T-helper 1 cell (primary cell): ENCODE measurements at places on chromosomes 4 and X.

DNA sequence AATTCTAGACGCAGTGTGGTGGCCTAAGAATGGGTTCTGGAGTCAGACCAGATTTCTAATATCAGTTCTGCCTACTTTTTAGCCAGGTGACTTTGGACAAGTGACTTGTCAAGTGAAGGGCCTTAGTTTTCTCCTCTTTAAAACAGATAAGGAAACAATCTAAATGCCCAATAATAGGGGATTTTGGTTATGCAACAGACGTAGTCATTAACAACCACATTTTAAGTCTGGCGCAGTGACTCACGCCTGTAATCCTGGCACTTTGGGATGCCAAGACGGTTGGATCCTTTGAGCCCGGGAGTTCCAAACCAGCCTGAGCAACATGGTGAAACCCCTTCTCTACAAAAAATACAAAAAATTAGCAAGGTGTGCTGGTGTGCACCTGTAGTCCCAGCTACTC is 2.1 kb upstream of the ZMYM3 start:
- DNase-seq = no peak

DNA sequence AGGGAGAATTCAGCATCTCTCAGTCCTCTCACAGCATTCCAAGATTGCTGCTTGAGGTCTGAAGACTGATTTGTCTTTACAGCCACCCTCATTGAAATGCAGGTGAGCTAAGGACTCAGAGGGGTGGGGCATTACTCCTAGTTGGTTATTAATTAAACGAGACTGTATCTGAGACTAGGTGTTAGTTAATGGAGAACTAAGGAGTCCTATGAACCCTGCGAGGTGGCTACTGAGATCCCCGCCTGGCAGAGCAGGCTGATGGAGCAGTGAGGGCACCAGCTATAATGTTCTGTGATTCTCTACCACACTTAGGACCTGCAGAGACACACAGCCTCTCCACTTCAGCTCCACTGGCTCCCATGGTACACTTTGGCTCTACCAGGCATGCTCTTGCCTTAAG is 215.3 kb downstream of the MID1IP1 start:
- no peak for DNase-seq

DNA sequence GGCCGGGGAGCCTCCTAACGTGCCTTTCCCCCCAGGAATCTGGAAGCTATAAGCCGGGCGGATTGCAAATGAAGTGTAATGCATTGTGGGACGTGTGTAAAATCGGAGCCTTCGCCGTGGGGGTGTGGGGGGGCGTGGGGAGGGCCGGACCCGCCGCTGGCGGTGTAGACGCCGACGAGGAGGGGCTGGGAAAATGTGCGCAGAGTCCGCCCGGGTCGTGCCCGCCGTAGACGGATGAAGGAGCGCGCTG is 1.3 kb downstream of the STOX2 start:
- no peak for DNase-seq

- DNase-seq = no peak
These were observed 20.0 kb upstream of the FGFBP2 start for GRCh38 chr4:15982842-15983524.

DNA sequence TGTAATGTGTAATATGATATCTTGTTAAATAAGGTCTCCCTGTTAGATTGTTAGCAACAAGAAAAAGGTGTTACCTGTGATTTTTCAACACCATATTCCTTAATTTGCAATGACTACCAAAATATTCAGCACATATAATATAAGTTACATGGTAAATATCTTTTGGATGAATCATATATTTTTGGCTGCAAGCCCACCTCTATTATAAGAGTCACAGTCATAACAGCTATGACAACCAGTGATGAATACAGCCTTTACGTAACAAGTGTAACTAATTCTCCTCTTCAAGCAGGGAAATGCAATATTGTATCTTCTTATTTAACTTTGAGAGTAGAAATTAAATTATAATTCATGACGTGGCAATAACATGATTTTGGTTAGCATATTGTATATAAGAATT is 187.0 kb downstream of the NLGN4X start:
- DNase-seq = no peak

DNA sequence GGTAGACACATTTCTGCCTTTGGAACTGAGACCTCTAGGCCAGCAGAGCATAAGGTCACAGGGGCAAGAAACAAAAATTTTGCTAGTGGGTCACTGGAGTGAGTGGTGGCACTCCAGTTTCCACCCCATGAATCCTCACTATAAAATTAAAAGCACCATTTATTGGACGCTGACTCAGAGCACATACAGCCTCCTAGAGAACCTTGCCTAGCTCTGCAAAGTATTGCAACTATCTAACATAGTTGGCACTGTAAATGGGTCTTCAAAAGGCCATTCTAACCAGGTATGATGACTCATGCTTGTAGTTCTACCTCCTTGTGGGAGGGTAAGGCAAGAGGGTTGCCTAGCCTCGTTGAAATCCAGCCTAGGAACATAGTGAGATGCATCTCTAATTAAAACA is 25.1 kb downstream of the RRAGB start:
- no peak for DNase-seq

GRCh38 chr4:129429581-129430320 is 333.8 kb downstream of the C4orf33 start:
- no peak for DNase-seq

DNA sequence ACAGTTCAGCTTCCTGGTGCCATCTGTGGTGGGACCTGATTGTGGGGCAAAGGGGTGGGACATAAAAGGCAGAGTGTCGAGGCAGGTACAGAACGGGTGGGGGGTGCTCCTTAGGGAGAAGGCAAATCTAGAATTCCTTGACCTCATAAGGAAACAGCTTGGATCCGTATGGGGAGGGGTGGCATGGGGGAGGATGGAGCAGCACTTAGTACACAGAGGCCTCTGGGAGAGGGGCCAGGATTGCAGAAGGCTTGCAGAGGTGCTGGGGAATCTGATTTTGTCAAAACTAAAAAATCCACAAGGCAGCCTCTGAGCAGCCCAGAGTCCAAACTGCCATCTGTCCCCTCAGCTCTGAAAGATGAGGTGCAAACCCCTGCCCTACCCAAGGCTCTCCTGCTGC is 2.3 kb upstream of the EMD start:
- DNase-seq = no peak

DNA sequence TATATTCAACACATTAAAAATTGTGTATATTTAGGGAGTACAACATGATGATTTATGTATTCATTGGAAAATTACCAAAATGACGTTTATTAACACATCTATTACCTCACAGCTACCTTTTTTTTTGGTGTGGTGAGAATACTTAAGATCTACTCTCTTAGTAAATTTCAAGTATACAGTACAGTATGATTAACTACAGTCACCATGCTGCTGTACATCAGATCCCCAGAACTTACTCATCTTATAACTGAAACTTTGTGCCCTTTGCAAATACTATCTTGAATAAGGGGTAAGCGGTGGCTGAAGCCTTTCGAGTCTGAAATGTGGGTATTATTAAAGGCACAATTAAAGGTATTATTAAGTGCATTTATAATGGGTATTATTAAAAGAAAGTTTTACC is 976 bp downstream of the PHKA1 start:
- no peak for DNase-seq

GRCh38 chr4:185654311-185654710 is 119.0 kb upstream of the PDLIM3 start:
- DNase-seq = no peak

DNA sequence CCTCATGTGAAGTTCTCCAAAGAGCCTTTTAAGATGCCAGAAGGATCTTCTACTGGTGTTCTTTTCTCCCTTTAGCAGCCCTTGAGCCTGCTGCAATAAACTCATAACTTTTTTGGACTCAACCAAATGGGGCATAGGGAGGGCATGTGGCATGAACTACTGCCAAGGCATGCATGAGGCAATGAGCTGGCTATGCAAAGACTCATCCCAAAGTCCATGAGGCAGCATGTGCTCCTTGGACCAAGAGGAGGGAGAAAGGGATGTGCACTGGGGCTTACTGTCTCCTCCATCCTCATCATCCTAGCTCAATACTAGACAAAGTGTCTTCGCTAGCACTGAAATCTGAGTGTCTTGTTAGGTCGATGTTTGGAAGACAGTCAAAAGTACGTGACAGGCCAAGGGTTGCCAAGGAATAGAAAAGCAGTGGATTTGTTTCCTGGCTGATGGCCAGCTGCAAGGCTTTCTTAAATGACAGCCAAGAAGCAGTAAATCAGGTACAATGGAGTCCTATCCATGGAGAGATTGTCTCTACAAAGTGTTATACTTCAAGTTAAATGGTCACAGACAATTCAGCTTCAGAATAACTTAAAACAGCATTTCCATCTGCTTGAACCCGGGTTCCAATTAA is 44.5 kb upstream of the ATXN3L start:
- DNase-seq = no peak

GRCh38 chr4:34939073-34939472 is 1305.2 kb downstream of the ARAP2 start:
- DNase-seq = no peak

DNA sequence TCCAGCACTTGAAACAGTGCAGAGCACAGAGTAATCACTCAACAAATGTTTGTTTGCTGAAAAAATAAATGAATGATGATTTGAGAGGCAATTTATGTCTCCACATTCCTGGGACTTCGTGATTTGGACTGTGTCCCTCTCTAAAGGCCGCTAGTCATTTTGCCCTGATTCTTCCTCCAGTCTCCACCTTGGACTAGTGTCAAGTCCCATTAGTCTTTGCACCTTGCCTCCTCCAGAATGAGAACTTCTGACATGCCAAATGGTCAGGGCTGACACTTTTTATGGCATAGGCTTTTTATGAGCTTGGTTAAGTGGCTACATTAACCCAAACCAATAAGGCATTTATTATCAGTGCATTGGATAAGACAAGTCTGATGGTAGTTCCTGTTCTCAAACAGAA is 65.1 kb upstream of the POF1B start:
- no peak for DNase-seq

DNA sequence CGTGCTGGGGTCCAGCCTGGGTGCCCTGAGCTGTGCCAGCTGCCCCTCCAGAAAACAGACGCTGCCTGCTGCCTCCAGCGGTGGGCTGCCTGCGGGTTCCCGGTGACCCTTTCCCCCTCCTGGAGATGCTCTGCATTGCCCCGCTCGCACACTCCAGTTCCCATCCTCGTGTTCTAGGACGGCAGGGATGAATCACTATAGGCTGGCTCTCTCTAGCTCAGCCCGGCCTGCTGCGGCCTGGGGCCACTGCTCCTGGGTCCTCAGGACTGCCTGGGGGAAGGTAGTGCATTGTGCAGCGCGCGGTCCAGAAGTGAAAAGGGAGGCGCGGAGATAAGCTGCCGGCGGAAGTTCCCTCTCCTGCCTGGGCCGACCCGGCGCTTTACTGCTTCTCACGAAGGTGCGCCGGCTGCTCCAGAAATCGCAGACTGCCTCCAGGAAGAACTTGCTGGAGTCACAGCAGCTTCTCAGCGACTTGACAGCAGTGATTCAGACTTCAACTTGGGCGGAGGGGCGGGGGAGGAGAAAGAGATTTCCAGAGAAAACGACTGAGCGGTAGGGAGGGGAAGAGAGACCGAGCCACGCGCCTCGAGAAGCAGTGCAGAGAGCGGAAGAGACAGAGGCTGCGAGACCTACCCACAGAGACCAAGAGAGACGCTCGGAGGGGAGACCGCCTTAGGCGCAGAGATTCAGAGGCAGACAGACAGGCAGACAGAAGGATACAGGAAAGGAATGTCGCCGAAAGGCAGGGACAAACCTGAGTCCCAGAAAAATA is 6.7 kb upstream of the MSX1 start:
- no peak for DNase-seq

DNA sequence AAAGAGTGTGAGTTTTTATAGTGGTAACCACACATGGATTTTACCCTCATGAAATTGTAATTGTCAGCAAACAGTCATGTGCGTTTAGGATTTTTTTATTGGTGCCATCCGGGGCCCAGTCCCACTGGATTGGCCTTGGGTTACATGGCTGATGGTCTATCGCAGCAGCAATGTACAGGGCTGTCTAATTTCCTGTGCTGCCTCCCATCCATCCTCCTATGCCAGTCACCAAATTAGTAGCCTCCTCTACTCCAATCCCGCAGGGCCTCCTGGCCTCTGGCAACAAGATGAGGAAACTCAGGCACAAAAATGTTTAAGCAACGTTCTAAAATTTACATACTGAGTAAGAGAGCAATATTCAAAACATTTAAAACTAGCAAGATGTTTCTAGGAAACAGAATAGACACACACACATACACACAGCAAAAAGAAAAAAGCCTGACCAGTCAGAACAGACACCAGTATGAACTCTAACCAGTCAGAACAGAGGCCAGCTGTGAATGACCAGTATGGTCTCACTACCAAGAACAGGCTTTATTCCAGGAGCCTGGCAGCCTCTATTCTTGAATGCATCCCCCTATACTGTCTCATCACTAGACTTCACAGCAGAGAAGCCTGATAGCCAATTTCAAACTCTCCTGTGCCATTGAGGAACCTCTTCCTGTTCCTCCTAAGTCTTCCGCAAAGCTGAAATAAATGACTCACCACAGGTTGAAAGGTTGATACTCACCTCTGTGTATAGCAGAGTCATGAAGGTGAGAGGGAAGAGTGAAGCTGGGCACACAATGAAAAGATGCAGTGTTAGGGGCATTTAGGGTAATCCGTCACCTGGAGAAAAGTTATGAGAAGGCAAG is 42.6 kb downstream of the CHRNA9 start:
- no peak for DNase-seq

DNA sequence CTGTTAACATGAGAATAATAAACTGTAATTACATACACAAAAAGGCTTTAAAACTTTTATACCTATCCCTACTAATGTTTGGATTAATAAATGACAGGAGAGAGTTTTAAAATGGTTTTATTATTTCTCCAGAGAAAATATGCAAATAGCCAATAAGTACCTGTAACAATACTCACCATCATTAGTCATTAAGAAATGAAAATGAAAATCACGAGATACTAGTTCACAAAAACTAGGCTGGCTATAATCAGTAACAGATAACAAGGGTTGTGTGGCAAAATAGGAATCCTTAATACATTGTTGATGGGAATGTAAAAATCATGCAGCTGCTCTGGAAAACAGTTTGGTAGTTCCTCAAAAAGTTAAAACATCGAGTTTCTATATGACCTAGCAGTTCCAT is 25.2 kb upstream of the AP1AR start:
- no peak for DNase-seq

GRCh38 chr4:96262057-96262456 is 422.2 kb downstream of the PDHA2 start:
- no peak for DNase-seq

DNA sequence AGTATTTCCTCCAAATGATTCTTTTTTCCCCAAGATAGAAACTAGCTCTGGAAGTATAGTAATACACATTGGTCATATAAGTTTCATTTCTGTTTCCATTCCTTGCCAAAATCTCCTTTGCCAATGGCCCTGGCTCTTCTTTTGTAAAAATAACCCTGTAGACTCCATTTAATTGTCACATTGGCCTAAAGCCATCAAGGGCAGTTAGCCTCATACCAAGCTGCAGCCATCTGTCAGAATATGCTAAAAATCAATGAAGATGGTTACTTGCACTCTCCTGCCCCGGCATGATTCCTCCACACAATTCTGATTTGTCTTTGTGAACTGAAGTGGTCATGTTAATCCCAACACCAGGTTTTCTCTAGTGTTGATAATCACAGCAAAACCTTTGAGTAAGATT is 380.5 kb downstream of the SH2D1A start:
- DNase-seq = no peak

GRCh38 chr4:24858550-24858949 is 54.3 kb downstream of the CCDC149 start:
- no peak for DNase-seq

- no peak for DNase-seq
These were observed 252.6 kb upstream of the GPR101 start for GRCh38 chrX:137286423-137286822.

- no peak for DNase-seq
These were observed 253.0 kb downstream of the COX7B2 start for GRCh38 chr4:46656071-46656470.

GRCh38 chr4:61220556-61220955 is 20.4 kb downstream of the ADGRL3 start:
- DNase-seq = no peak
